ENCODE measurements at places on chromosomes 5 and 9.

- DNase-seq, result no peak
Measured at GRCh38 chr9:38355115-38355514, 37.4 kb upstream of the ALDH1B1 start.

GRCh38 chr9:30937106-30937505 is 1447.3 kb upstream of the ACO1 start:
- DNase-seq, result no peak

DNA sequence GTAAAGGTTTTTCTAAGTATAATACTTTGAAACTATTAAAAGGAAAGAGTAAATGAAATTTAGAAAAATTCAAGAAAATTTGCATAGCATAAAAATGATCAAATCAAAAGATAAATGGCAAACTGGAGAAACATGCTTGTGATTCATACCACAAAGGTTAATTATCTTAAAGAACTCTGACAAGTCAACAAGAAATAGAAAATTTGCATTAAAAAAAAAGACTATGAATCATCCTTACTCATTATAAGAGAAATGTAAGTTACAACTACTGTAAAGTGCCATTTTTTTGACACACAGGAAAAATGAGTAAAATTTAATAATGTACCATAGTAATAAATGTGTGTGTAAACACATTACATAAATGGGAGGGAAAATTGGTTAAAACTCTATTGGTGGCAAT is 624.4 kb upstream of the C9orf72 start:
- DNase-seq, result no peak

GRCh38 chr9:137369061-137369787 is 53.7 kb downstream of the EXD3 start:
- DNase-seq, result no peak

DNA sequence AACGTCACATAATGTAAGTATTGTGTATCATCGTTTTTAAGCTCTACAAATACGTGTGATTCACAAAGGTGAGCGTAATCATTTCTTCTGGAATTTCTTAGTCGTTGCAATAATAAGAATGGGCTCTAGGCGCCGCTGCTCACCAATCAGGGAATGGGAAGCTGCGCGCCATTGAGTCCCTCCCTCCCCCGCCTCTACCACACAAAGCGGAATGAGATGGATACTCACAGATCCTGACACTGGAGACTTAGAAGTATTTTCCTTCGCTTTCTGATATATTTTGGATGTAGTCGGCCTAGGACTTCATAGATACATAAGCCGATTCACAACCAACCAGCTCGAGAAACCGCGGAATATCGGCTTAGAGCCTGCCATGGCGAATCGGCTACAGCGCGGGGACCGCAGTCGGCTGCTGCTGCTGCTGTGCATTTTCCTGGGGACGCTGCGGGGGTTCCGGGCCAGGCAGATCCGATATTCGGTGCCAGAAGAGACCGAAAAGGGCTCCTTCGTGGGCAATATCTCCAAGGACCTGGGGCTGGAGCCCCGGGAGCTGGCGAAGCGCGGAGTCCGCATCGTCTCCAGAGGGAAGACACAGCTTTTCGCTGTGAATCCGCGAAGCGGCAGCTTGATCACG is at the start of gene PCDHGA11:
Gene PCDHGA11 (plus strand): TSS at position 197 of the 634 bp plus-strand sequence. CDS start 177 bp downstream, at position 374.
- DNase-seq, result no peak

GRCh38 chr5:181217803-181218062 is 5.3 kb upstream of the TRIM41 start:
- DNase-seq, result no peak

- DNase-seq, result no peak
Measured at GRCh38 chr5:117327511-117327910, 752.9 kb upstream of the SEMA6A start.
